Ovary (tissue), 10 donors: ENCODE measurements at places on chromosomes 11 and 22.

DNA sequence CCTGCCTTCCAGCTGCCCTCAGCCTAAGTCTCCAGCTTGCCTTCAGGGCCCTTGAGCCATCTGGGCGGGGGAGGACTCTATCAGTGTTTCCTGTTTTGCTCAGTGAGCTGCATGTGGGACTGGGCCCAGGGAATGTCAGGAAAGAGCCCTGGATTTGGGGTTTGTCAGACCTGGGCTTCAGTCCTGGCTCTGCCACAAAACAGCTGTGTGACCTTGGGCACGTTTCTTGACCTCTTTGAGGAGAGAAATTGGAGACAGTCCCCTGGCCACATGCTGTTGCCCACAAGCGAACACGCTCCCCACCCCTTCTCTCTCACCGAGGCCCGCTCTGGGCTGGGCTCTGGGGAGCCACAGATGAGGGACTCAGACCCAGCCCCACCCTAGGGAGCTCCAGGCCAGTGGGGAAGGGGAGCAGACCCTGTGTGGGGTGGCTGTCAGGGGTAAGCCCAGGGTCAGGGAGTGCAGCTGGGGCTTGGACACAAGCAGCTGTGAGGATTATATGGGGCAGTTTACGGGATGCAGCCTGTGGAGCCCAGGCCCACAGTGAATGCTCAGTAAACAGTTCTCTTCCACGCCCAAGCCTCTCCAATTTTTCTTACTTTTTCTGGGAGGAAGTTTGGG lies 12.3 kb downstream of the MYO7A start:
- DNase-seq, result peak; percentile 87

GRCh38 chr11:129917231-129917630 lies 21.9 kb upstream of the NFRKB start:
- DNase-seq, result no peak

- no peak for DNase-seq
These were observed 36.9 kb upstream of the CCND1 start for GRCh38 chr11:69604055-69604454.

DNA sequence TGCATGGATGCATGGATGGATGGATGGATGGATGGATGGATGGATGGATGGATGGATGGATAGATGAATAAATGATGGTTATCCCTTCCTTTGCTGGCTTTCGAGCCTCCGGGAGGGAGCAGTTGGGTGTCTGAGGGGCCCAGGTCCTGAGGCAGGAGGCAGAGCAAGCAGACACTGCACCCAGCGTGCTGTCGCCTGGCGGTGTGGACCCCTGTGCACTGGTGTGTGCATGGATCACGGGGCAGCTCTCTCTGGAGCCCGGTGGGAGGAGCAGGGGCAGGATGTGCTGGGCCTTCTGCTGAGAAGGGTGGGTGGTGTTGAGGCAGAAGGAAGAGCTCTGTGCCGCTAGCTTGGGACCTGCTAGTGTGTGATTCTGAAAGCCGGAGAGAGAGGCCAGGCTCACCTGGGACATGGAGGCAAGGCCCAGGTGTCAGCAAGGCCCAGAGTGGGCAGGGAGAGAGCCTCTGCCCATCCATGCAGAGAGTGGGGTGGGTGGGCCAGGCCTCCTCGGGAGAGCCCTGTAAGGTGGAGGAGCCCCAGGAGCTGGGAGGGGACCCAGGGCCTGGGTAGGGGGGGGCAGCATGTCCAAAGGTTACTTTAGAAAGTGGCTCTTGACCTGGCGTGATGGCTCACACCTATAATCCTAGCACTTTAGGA lies 254.4 kb downstream of the BRD1 start:
- DNase-seq, result no peak

- peak; percentile 32 for DNase-seq
These were observed 705 bp downstream of the PTPRJ start for GRCh38 chr11:47980907-47981621.

- DNase-seq, result no peak
These were observed 62.0 kb upstream of the THY1 start for GRCh38 chr11:119484741-119485605.

- DNase-seq, result no peak
These were observed 62.7 kb downstream of the STK33 start for GRCh38 chr11:8531312-8531711.
